Foreskin fibroblast (primary cell): ENCODE measurements at places on chromosomes 13 and 19.

GRCh38 chr19:53246498-53246897 is 8.2 kb downstream of the ZNF677 start:
- DNase-seq = no peak

GRCh38 chr19:10723591-10723990 is 5.7 kb downstream of the DNM2 start:
- DNase-seq = no peak

GRCh38 chr13:101291206-101291605 is 125.1 kb downstream of the NALCN start:
- no peak for DNase-seq

- no peak for DNase-seq
Measured at GRCh38 chr13:34933349-34933748, 8.7 kb upstream of the NBEA start.

GRCh38 chr13:102197193-102197592 is 204.7 kb downstream of the FGF14 start:
- peak; percentile 67 for DNase-seq

DNA sequence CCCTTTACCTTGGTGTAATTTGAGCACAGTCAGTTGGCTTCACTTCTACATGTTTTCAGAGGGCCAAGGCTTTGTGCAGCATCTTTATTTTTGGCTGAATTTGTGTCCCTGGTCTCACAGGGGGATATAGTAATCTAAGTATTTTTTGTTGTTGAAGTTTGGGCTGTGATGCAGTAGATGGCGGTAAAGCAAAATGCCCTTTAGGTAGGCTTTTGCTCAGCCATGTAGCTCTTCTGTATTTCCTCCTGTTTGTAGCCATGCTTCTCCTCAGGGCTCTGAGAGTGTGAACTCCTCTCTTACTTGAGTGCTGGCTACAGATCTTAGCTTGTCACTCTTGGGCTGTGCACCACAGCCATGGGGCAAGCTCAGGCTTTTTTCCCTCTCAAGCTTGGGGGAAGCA is 328.6 kb downstream of the SLITRK5 start:
- DNase-seq = no peak

GRCh38 chr13:42078128-42078808 is 29.8 kb downstream of the DGKH start:
- no peak for DNase-seq

- peak; percentile 59 for DNase-seq
Measured at GRCh38 chr13:75787249-75787928, 151.3 kb downstream of the LMO7 start.

- peak; percentile 93 for DNase-seq
Measured at GRCh38 chr19:18995804-18996241, 37.5 kb downstream of the SUGP2 start.

GRCh38 chr13:98577836-98578285 is 954 bp upstream of the STK24 start:
- no peak for DNase-seq

GRCh38 chr19:48858984-48859710 is 9.3 kb downstream of the PLEKHA4 start:
- DNase-seq = no peak

- no peak for DNase-seq
Measured at GRCh38 chr19:45827459-45828093, 12.5 kb upstream of the RSPH6A start.

DNA sequence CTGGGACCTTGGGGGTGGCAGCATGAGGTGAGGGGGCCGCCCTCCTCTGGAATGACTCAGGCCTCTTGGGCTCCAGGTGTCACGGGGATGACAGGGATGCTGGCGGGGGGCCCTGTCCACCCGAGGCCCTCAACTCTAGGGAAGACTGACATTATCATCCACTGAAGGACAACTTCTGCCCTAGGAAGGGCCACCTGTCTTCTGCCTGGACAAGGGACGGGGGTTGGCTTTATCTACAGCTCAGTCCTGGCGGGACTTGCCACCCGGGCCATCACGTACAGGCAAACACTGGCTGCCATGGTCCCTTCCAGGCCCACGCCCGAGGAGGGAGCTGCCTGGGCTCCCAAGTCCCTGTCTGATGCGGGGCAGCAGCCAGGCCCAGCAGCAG is 130.7 kb downstream of the STK24 start:
- no peak for DNase-seq

DNA sequence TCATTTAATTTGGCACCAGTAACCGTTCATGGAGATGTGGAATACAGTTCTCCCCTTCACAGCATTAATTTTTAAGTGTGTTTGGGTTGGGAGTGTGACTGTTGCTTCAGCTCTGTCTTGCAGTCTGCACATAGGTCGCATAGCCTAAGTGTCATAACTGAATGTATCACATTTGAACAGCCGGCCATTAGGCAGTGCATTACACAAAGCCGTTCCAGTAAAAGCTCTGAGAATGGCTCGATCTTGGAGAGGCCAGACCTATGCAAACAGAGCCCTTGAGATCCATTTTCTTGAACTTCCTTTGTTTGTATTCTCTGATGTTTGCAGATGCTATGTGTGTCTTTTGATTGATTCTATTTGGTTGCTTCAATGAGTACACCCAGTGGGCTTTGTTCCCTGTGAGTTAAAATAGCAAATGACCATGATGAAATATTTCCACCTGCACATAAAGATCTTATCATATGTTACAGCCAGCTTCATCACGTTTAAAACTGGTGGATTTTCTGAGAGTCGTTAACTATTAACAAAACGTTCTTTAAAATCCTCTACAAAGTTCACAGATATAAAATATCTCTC is 1104.9 kb upstream of the SLC10A2 start:
- no peak for DNase-seq

DNA sequence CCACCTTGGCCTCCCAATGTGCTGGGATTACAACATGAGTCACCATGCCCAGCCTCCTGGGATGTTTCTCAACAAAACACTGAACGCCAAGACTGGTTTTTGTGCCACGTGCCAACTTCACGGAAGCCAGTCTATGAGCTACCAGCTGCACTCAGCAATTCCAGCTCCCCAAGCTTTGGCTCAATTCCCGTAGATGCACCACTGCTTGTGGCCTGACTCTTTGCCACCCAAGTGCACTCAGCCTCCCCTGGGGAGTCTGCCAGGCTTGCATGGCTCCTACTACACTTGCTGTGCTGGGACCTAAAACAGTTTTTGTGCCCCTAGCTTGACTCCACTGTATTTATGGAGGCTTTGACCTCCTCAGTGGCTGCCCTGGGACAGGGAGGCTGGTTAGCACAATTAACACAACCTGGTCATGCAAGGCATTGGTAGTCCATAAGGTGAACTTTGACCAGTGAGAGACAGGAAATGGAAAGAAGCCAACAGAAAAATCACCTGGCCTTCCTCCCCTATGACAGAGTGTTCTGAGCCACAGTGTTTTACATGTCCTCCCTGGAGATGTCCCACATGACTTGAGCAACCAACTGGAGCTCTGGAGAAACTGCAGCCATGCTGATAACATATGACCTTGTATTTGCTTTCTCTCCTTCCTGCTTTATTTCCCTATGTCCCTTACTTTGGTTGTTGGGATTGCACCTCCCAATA is 1173.1 kb downstream of the UQCRFS1 start:
- no peak for DNase-seq

DNA sequence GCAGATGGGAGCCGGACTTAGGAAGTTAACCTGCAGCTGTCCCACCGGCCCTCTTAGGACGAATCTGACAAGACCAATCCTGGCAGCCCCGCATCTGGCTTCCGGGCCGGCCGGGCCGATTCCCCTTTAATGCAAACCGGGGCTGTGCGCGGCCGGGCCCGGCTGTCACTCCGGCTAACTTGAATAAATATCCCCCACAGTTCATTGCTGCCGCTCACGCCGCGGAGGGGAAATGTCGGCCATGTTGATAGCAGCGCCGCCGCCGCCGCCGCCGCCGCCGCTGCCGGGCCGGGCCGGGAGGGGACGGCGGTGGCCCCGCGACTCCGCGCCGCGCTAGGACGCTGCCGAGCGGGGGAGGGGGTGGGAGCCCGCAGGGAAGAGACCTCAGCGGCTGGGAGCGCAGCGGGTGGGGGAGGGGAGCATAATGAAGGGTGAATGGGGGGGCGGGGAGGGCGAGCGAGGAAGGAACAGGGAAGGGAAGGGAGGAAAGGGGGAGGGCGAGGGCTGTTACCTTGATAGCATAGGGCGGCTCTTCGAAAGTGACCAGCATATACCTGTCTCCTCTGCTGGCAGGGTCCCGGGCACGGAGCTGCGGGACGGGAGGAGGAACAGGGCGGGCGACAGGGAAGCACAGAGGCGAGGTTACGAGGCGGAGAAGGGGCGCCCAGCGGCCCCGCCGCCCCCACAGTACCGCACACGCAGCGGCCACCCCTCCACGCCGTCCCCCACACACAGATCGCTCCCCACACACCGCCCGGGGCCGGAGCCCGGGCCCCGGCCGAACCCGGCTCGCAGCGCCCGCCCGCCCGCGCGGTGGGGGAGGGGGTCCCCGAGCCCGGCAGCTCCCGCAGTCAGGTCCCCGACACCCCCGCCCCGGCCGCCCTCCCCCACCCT is 1.1 kb downstream of the INTS6 start:
- peak; percentile 86 for DNase-seq

GRCh38 chr13:35894636-35895035 is 236.5 kb downstream of the DCLK1 start:
- DNase-seq = no peak

DNA sequence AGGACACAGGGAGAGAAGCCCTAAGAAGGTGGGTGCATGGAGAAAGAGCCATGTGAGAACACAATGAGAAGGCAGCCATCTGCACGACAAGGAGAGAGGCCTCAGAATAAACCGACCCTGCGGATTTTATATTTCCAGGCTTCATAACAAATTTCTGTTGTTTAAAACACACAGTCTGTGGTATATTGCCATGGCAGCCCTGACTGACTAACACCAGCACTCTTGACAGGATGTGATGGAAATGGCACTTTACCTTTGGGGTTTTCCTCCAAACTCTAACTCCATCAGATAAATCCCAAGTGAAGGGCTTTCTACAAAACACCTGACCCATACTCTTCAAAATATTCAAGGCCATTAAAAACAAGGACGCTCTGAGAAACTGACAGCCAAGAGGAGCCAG is 13.2 kb upstream of the MED4 start:
- no peak for DNase-seq

- no peak for DNase-seq
Measured at GRCh38 chr13:75123428-75123827, 358.5 kb downstream of the TBC1D4 start.

DNA sequence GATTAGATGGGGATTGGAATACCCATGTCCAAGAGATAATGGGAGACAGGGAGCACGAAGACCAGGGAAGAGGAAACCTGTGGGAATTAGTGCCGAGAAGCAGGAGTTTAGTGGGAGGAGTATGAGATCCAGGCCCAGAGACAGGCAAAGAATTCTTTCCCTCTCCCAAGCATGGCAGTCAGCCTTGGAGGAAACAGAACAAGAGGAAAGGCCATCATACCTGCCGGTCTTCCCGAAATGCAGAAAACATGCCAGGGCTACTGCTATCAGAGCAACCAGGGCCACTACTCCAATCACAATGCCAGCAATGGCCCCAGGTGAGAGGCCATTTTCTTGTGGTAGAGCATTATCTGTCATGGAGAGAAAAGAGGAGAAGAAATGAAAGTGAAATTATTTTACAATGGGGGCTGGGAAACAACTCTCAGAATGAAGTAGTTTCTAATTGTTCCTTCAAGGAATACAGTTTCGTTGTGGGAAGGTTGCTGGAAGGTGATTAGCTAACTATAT is 16.1 kb downstream of the CEACAM1 start:
- no peak for DNase-seq

DNA sequence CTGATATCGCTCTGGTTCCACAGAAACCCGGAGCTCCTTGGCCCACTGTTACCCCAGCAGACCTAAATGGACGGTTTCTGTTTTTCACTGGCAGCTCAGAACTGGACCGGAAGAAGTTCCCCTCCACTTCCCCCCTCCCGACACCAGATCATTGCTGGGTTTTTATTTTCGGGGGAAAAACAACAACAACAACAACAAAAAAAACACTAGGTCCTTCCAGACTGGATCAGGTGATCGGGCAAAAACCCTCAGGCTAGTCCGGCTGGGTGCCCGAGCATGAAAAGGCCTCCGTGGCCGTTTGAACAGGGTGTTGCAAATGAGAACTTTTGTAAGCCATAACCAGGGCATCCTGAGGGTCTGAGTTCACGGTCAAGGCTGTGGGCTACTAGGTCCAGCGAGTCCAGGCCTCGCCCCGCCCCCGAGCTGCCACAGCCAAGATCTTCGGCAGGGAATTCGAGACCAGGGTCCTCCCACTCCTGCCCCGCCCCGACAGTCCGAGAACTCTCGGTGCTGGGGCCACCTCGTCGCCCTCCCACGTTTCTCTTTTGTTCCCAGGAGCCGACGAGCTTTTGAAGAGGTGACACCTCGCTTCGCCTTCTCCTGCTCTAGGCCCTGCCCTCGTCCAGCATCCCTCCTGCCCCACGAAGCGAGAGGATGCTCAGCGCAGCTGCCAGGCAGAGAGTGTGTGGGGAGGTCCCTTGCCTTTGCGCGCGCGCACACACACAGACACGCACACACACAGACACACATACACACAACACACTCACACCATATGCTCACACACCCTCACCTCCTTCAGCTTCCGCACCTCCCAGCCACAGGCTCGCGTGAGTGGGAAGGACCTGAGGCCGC is 8.8 kb downstream of the ZIC2 start:
- no peak for DNase-seq

GRCh38 chr13:25860265-25860664 is 191.6 kb downstream of the SHISA2 start:
- no peak for DNase-seq

- no peak for DNase-seq
Measured at GRCh38 chr13:105466376-105466775, 1069.1 kb downstream of the EFNB2 start.

DNA sequence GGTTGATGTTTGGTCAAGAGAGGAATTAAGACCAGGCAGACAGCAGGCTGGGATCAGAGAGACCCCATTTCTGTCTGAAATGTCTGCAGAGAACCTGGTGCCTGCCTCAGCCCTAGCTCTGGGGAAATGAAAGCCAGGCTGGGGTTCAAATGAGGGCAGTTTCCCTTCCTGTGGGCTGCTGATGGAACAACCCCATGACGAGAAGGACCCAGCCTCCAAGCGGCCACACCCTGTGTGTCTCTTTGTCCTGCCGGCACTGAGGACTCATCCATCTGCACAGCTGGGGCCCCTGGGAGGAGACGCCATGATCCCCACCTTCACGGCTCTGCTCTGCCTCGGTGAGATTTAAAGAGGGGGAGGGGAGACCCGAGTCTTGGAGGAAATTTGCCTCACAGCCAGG is at the start of gene LILRB4:
Gene LILRB4 (plus strand): TSS at position 256 of the 400 bp plus-strand sequence. CDS start 49 bp downstream, at position 305.
- DNase-seq = no peak

DNA sequence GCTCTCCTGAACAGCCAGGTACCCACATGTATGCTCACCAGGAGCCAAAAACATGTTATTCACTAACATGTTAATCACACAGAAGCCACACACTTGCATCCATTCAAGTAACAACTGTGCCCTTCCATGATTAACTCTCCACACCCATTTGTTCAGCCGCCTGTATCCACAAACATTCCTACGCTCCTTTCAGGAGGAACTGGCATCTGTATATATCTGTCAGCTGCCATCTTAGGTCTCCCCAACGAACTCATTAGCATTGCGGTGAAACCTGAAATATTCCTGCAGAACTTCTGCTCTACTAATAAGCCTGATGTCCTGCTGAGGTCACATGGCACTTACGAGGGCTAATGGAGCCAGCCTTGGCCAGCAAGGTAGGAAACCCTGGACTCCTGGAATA is 33.0 kb downstream of the OLFM2 start:
- DNase-seq = no peak
